ENCODE measurements at places on chromosomes 2 and 18.

DNA sequence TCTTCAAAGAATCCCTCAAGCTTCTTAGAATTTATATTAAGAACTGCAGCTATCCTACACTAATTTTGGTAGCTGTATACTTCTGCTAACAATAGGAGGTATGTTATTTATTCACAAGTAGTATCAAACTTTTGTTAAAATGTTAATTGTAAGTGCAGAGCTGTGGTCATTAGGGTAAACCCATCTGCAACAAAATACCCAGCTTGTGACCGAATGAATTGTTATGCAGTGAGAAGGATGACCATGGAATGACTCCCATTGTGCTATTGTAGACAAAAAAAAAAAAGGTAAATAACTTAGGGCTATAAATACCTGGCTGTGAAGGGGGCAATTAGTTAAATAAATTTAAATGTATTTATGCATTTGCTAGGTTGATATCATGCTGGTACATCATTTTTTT lies 186.1 kb downstream of the ADCYAP1 start:
- no peak for DNase-seq

GRCh38 chr2:8002765-8003393 lies 679.0 kb upstream of the ID2 start:
- DNase-seq: no peak

DNA sequence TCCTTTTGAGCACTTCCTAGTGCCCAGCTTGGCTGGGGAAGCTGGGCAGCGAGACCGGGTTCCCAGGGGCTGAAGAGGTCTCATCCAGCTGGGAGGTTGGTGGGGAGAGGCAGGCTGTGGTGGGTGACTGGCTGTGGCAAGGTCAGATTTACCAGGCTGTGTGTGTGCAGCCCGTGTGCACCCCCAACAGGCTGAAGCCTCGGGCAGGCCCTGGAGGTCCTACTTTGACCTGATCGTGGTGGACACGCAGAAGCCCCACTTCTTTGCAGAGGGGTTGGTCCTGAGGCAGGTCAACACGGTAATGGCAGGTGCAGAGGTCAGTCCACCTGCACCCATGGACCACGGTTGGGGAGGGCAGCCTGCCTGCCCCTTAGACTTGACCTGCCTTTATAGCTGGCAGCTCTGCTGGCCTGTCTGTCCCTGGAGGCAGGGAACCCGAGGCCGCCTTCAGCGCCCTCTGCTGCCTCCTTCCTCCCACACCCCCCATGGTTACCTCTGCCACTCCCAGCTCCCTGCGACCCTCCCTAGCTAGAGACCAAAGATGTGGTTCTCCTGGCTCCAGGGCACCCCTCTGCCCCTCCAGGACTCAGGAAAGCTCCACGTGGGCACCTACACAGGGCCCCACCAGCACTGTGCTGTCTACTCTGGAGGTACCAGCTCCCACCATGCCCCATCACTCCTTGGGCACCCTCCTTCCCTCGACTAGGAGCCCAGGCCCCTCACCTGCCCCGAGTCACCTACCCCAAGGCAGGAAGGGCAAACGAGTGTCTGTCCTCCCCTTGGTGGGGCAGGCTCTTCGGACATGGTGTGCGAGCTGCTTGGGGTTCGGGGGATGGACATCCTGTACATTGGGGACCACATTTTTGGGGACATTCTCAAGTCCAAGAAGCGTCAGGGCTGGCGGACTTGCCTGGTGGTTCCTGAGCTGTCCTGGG lies 4.0 kb downstream of the NT5DC4 start:
- DNase-seq: no peak

DNA sequence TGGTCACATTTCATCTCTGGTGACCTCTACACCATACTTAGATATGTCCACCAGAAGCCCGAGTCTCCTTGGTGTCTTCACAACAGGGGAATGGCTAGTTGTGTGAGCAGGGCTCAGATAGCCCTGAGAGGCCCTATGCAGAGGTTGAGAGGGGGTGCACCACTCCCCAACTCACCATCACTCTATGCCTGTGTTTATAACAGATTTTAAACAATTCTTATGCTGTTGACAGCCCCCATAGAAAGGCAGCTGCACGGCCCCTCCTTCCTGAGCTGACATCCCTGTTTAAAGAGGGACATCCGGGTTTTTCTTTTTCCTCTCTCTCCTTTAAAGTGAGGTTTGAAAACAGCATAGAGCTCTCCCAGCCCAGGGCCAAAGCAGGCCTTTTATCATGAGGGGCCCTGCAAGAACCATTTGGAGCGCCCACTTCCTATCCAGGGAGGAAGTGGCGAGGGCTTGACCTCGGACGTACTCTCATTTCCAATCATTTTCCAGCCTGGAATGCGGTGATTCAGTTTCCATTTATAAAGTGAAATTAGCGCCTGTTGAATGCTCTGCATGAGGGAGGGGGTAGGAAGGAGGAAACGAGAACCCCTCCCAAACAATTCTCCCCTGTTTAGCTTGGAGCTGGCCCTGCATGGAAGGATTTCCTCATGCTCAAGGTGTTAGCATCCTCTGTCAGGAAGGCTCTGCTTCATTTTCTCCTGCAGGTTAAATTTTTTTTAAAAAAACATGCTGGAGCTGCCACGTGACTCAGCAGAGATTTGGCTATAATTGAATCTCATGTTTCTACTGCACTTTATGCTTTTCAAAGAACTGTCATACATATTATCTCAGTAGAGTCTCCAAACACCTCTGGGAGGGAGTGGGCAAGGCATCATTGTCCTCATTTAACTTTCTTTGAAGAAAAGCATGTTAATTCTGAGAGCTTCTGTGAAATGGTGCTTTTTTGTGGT lies 117.5 kb downstream of the DDX1 start:
- no peak for DNase-seq

- no peak for DNase-seq
These were observed 71.2 kb upstream of the CAVIN2 start for GRCh38 chr2:191917967-191918651.

- DNase-seq: no peak
These were observed 48.1 kb downstream of the TPGS2 start for GRCh38 chr18:36780748-36781147.

- no peak for DNase-seq
These were observed 82.0 kb downstream of the PHLPP1 start for GRCh38 chr18:62797329-62797728.

DNA sequence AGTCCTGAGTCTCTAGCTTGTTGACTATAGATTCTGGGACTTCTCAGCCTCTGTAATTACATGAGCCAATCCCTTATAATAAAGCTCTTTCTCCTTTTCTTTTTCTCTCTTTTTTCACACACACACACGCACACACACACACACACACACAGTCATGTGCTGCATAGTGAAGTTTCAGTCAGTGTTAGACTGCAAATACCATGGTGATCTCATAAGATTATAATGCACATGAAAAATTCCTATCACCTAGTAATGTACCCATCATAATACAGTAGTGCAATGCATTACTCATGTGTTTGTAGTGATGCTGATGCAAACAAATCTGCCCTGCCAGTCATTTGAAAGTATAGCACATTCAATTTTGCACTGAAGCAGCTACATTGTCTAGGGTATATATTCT lies 558.2 kb downstream of the SUCLG1 start:
- no peak for DNase-seq

DNA sequence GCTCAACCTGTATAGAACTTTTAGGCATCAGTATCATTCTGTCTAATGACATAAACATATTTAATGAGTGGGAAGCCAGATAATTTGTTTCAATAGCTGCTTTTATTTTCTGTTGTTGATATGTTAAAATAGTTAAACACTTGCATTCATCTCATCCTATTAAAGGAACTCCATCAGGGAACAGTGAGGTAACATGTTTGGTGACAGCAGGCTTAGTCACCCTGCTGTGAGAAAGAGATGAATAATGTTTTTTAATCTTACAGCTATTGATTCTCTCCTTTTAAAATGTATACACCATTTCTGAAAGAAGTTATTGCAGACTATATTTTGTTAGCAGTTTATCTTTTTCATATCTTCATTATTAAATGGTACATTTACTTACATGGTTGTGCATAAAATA lies 123.3 kb upstream of the CWC22 start:
- DNase-seq: no peak

DNA sequence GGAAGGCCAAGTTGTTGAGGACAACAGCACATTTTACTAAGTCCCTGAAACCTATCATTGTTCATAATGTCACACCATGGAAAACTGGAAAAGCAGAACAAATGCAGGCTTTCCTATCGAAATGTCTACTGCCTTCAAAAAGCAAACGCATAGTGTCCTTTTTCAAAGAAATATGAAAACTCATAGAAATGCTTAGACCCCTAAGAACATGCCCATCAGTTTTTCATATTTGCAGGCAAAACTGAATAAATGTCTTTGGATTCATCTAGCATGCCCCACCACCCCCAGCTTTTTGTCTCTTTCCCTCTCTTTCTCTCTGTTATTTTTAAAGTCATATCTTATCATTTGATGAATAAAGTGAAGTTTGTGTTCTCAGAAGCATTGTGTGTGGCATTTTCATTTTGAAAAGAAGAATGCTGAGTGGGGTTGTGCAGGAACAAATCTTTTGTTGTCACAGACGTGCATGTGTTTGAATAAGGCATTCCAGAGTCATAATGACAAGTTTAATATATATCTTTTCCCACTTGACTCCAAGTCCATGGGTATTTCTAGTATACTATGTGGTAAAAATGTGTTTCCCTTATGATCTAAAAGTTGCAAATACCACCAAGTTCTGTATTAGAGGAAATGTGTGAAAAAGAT lies 2180.0 kb upstream of the PIK3C3 start:
- no peak for DNase-seq

Data from stimulated activated CD8-positive, alpha-beta memory T cell treated with anti-CD3 and anti-CD28 coated beads, Interleukin-7, amount 100 ng/mL, for 24 hours (primary cell).